Peyer's patch (tissue), 4 donors: ENCODE measurements at places on chromosomes 11 and 22.

- no peak for DNase-seq
Measured at GRCh38 chr11:32255841-32256240, 165.0 kb downstream of the RCN1 start.

- DNase-seq = no peak
Measured at GRCh38 chr22:21736084-21736642, 569 bp upstream of the YPEL1 start.

- no peak for DNase-seq
Measured at GRCh38 chr22:37904572-37905533, 1.2 kb upstream of the MICALL1 start.

GRCh38 chr11:31798057-31798553 lies 13.0 kb downstream of the PAX6 start:
- no peak for DNase-seq

DNA sequence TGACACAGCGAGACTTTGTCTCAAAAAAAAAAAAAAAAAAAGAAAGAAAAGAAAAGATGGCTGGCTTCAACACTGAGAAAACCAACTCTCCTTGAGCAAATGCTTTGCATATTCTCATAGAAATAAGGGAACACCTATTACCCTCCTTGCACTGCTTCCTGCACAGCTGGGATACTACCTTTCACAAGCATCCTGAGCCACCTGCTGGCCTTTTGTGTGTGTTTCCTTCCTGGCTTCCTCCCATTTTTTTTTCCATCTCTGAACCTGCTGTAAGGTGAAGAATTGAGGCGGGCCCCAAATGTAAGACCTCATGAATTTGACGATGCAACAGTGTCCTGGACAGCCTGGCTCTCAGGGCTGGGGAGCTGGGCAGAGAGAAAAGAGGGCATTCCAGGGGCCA lies 1.9 kb upstream of the RFPL3 start:
- DNase-seq = no peak

GRCh38 chr22:49400136-49400940 lies 427.3 kb downstream of the BRD1 start:
- DNase-seq = peak; percentile 19

- no peak for DNase-seq
Measured at GRCh38 chr11:67379061-67380058, 6.0 kb upstream of the CLCF1 start.

- DNase-seq = no peak
Measured at GRCh38 chr11:65352783-65353182, 1.8 kb upstream of the TIGD3 start.

DNA sequence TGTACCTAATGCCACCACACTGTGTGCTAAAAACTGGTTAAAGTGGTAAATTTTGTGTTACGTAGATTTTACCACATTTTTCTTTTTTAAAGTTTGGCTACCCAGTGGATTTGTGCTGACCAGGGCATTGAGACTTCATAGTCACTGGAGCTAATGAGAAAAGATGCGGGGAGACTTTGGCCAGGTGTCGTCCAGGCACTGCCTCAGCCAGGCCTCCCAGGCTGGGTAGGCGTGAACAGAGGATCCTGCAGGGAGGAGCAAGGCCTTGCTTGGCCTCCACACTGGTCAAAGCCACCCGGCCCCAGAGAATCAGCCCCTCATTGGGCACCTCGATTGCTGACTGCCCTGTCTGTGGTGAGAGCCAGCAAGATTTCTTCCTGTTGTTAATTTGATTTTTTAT lies 13.4 kb upstream of the MGAT3 start:
- DNase-seq = no peak

DNA sequence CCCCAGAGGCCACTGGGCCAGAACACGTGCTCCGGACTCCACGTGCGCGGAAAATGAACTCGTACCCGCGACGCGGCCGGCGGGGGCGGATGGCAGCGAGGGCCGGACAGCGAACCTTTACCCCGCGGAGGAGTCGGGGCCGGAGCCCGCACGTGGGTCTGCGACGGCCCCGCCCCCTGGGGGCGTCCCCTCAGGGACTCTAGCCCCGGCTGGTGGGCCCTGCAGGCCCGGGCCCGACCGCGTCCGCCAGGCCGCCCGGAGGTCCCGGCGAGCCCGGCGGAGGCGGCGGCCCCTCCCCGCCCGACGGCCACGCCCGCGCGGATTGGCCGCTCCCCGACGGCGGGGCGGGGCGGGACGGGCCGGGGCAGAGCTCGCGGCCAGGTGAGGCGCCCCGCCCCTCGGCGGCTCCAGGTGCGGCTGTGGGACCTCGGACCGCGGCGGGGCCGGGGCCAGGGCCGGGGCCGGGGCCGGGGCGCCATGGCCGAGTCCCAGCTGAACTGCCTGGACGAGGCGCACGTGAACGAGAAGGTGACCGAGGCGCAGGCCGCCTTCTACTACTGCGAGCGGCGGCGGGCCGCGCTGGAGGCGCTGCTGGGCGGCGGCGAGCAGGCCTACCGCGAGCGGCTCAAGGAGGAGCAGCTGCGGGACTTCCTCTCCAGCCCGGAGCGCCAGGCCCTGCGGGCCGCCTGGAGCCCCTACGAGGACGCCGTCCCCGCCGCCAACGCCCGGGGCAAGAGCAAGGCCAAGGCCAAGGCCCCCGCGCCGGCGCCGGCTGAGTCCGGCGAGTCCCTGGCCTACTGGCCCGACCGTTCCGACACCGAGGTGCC lies at the start of gene FAM83F:
Gene FAM83F, plus strand, starts transcription at position 389 of the 827 bp plus-strand sequence. Its CDS starts 89 bp downstream, at position 478.
- DNase-seq = no peak

DNA sequence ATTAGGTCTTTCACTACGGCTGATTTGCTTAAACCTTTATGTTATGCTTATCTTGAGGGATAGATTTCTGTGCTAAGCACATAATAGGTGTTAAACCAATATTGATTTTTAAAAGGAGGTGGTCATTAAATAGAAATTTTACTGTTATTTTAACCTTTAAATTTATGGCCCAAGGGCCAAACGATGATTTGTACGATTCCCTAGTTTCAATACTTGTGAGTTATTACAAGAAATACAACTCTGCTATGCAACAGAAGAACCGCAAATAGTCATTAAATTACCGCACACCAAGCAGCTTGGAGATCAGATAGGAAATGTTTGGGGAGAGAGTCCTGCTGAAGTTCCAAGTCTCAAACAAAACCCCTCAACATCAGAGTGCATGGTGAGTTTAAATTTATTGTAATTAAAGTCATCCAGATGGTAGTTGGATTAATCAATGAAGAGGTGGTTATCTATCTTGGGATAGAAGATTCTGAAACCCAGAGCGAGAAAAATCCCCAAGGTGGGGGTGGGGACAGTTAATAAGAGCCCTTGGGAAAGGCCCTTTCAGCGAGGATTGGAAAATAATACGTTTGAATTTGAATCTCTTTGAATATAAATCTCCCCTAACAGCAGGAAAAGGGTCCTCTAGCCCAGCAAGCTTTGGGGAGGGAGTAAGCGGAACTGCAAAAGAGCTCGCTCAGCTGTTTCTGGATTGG lies 805 bp upstream of the QSER1 start:
- no peak for DNase-seq

GRCh38 chr11:64863391-64864060 lies 14.9 kb downstream of the EHD1 start:
- no peak for DNase-seq

DNA sequence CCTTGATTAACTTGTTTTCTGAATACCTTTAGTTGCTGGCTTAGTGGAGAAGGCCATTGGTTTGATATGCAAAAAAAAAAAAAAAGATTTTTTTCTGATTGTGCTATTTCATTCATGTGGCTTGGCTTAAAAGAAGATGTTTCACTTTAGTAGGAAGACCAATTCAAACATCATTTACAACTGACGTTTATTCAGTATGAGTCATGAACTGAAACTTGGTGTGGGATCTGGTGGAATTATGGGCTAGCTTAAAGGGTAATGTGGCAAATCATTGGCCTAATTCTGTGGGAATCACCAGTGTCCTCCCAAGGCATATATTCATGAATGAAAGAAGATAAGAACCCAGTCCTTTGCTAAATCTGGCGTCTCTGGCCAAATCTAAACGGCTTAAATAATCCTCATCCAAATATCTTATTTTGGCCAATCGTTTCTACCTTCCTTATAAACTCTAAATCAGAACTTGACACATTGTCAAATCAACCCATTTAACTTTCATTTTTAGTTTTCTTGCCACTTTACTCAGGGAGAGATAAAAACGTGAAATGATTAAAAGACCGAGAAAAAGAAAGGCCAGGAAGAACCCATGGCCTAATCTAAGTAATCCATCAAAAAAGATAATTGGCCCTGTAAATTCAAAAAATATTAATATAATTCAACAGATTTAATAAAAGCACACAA lies 77.0 kb downstream of the DDIAS start:
- DNase-seq = no peak

DNA sequence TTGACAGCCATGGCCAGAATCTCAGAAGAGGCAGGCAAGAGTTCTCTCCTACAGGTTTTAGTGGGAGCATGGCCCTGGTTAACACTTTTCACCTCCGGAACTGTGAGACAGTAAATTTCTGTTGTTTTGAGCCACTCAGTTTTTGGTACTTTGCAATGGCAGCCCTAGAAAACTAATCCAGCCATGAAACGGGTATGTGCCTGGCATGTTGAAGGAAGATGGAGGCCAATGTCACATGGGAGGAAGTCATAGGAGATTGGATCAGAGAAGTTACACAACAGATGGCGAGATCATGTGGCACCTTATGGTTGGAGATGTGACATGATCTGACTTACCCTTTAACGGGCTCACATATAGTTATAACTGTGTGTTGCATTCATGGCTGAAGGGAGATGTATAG lies 63.2 kb upstream of the EED start:
- DNase-seq = no peak

- no peak for DNase-seq
Measured at GRCh38 chr11:108933630-108934029, 268.8 kb downstream of the DDX10 start.

- no peak for DNase-seq
Measured at GRCh38 chr11:36150986-36151385, 138.2 kb downstream of the COMMD9 start.

DNA sequence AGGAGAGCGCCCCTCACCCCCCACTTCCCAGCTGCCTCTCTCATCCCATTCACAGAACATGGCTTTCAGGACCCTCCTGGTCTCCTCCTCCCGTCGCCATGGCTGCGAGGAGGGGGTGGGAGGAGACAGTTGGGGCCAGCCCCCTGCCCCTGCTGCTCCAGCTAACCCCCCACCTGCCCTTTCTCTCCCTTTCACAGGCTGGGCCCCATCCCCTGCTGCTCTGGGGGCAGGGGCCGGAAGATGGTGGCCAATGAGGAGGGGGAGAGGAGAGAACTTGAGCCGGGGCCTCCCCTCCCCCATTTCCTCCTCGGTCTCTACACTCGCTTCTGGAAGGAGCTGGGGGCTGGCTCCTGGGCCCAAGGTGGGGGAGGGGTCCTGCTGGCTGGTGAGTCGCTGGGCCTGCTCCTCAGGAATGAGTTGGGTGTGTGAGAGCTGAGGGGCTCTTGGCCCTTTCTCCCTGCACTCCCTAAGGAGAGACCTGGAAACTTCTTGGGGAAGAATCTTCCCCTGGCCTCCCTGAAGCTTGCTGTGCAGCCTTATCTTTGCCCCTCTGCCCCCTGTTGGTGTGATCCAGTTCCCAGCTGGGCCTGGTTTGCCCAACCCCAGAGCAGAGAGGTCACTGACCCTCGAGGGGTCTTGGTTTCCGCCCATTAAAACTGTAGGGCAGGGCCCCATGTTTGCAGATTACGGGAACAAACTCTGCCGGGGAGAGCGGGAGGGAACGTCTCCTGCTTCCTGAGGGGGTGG lies 10.2 kb downstream of the YPEL4 start:
- no peak for DNase-seq

GRCh38 chr22:39080052-39080762 lies 3.1 kb downstream of the APOBEC3G start:
- DNase-seq = peak; percentile 16

DNA sequence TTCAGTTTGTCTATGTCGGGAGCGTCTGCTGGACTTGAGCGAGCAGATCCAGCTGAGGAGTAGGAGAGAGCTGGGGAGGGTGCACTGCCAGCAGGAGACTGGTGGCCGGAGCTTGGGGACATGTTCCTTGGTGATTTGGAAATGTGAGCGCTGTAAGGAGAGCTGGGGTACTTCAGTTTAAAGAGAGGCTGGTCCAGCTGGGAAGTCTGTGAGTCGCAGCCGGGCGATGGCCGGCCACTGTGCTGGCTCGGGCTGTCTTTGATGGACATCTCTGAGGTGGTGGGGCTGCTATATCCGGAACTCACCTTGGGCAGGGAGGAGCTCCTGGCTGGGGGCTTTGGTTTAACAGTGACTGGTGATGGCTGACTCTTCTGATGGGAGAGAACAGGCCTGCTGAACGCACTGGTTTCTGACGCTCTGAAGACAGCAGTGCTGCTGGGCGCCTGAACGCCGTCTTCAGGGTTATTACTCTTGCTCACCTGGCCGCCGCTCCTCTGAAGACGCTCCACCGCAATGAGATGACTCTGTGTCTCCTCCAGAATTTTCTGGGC lies 63.6 kb upstream of the PITPNB start:
- peak; percentile 43 for DNase-seq

DNA sequence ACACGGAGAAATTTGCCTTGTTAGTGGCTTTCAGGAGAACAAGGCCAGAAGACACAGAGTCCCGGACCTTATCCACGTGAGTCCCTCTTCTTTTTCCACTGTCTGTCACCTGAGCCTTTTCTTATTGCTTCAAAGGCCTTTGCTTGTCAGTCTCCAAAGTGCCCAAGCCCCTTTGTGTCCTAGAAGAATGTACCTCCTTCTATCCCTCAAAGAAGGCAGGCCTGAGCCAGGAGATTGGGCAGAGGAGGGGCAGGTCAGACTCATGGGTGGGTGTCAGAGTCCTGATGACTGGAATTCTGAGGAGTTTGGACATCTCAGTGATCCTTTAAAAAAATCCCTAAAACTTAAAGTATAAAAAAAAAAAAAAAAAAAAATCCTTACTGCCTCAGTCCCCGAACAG lies 299.6 kb upstream of the NCAM1 start:
- no peak for DNase-seq

- no peak for DNase-seq
Measured at GRCh38 chr11:60658409-60658808, 41.0 kb upstream of the MS4A8 start.

DNA sequence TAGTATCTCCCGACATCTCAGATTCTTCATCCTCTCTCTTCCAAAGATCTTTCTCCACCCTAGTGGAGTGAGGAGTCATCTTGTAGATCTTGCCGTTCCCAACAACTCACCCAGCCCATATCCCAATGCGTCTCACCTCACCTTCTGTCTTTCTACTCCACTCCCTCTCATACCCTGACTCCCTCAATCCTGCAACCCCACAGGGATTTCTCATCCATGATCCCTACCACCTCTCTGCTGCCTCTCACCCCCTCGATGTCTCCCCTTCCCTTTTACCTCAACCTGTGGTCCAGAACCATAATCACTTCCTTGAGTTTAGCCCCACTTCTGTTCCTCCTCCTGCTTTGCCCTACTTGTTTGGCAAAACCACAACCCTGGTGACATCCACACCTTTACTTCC lies 41.7 kb downstream of the OTOG start:
- DNase-seq = peak; percentile 21

DNA sequence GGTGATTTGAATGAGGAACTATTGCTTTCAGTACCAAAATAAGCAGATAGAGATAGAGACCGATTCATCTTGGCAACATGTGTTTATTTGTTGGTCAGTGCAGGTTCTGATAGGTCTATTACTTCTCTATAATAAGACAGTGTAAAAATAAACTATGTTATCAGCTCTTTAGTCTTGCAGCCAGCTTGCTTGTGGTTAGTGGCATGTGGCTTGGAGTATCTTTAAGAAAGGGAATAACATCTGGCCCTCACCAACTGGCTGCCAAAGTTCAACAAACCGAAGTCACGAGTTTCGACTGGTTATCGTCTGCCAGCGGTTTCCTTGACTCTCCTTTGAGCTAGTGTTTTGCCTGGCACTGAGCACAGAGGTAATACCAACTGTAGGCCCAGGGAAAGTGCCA lies 71.8 kb downstream of the CTTN start:
- no peak for DNase-seq
